ENCODE measurements at places on chromosomes 3 and 15.

GRCh38 chr3:114856835-114857234, 290.3 kb downstream of the ZBTB20 start:
- no peak for DNase-seq

DNA sequence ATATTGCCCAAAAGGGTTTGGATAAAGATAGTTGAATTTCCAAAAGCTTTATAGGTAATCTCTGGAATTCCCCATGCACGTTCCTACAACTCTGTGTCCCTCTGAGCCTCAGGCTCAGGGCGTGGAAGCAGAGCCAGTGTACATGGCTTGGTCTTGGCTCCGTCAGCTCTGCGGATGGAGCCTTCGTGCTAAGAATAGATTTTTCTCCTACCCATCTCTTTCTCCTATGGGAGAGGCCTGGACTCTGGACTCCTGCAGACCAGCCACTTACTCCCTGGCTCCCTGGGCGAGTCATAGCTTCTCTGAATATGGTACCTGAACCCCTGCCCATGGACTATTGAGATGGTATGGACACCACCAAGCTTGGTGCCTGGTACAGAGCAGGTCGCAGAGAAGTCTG, 99.9 kb downstream of the EEFSEC start:
- no peak for DNase-seq

DNA sequence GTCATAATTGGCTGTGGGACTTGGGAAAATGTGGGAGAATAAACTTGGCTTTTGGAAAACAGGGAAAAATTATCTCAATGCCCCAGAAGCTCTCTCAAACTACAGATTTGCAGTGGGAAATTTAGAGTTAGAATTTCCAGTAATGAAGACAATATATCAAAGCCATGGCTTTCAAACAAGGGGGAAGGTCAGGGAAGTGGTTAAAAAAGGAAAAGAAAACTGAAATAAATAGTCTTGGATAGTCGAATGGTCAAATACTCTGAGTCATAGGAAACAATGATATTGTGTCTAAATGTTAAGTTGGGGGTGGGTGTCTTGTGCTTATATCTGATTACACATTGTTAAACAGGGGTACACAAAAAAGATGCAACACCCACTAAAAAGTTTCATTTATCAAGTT, 272.4 kb upstream of the COL8A1 start:
- no peak for DNase-seq

GRCh38 chr3:126102530-126102951, 18.6 kb upstream of the SLC41A3 start:
- DNase-seq = no peak

GRCh38 chr3:97736928-97737327, 27.6 kb upstream of the ARL6 start:
- DNase-seq = no peak

DNA sequence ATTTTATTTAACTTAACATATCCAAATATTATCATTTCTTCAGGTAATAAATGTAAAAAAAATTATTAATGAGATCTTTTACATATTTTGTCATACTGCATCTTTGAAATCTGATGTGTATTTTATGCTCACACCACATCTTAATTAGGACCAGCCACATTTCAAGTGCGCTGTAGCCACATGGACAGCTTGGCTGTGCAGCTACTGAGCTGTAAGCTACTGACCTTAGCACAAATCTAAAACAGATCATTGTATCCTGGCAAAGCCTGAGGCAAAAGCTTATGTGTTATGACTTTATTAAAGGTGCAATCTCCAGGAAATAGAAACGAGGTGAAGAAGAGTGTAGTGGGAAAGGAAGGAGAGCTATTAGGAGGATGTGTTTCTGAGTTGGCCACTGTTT, 126.7 kb upstream of the UBE2E2 start:
- no peak for DNase-seq

- DNase-seq = no peak
These were observed 230.2 kb upstream of the ADAMTS9 start for GRCh38 chr3:64917914-64918453.

GRCh38 chr3:43025423-43025822, 46.3 kb downstream of the GASK1A start:
- no peak for DNase-seq

Data from stimulated activated CD8-positive, alpha-beta memory T cell treated with anti-CD3 and anti-CD28 coated beads, Interleukin-7, amount 100 ng/mL, for 24 hours (primary cell).